A673 (cell line): ENCODE measurements at places on chromosomes 6 and 20.

DNA sequence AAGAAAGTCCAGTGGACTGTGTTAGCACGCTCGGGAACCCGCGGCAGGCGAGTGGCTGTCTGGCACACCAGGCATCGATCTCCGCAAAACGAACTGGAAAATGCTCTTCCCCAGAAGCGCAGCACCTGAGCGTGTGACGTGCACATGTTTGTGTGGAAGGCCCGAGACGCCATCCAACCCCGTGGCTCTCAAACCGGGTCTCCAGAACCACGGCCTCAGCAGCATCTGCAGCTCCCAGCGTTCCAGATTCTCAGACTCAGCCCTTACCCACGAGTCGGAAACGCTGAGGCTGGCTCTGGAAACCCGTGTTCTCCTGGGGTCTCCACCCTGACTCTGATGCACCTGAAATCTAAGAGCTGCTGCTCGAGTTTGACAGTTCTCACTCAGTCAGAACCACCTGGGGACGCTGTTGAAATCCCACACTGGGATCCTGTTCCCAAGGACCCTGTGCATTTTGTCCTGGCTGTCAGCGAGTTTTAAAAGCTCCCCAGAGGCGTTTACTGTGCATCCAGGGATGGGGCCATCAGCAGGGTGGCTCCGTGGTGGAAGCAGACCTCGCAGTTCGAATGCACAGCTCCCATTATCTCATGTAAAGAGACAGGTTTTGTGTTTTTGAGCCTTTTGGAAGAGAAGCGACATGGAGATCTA is 69.0 kb downstream of the DLL1 start:
- H3K27me3 ChIP-seq = no peaks in the 10 kb centered on the region
- no peaks in the 10 kb centered on the region for H3K4me1 ChIP-seq
- H3K36me3 ChIP-seq = no peaks in the 10 kb centered on the region
- no peak overlapping the region for H3K4me3 ChIP-seq

GRCh38 chr20:13035399-13036152 is 26.8 kb downstream of the SPTLC3 start:
- H3K36me3 ChIP-seq = no peaks in the 10 kb centered on the region
- H3K27me3 ChIP-seq = no peaks in the 10 kb centered on the region
- H3K27ac ChIP-seq = no peak overlapping the region
- H3K4me3 ChIP-seq = no peak overlapping the region
- H3K4me1 ChIP-seq = no peaks in the 10 kb centered on the region

DNA sequence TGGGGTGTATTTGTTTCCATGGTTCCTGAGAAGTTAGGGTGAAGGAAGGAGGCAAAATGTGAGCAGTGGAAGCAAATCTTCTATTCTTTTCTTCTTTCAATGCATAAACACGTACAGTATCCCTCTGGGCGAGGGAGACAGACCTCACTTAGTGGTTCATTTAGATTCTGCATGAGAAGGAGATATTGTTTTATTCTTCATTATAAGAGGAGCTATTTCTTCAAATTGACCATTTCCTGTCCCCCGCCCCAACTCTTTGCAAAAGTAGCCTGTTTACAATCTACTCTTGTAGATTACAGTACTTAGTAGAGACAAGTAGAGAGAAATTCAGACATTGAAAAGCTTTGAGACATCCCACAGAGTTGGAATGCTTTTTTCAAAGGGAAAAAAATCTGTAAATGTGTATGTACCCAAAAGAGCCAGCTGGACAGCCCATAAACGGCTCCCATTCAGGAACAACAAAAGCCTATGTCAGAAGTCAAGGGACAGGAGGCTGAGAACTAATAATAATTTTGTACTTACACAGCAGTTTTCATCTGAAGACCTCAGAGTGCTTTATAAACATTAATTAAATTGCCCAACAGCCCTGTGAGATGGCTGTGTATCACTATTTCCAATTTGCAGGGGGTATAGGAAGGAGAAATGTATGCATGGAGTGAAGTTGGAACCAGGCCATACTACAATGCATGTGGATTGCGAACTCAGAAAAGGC is 23.9 kb downstream of the CD83 start:
- H3K4me1 ChIP-seq = peaks cover 39% of the 10 kb centered on the region
- no peak overlapping the region for H3K4me3 ChIP-seq
- H3K27me3 ChIP-seq = no peaks in the 10 kb centered on the region
- peak; percentile 82 for DNase-seq

- no peak for DNase-seq
- H3K36me3 ChIP-seq = peaks cover 13% of the 10 kb centered on the region
- H3K4me3 ChIP-seq = no peak overlapping the region
- no peaks in the 10 kb centered on the region for H3K4me1 ChIP-seq
- H3K27me3 ChIP-seq = no peaks in the 10 kb centered on the region
Measured at GRCh38 chr6:151096255-151096612, 143.5 kb upstream of the AKAP12 start.

DNA sequence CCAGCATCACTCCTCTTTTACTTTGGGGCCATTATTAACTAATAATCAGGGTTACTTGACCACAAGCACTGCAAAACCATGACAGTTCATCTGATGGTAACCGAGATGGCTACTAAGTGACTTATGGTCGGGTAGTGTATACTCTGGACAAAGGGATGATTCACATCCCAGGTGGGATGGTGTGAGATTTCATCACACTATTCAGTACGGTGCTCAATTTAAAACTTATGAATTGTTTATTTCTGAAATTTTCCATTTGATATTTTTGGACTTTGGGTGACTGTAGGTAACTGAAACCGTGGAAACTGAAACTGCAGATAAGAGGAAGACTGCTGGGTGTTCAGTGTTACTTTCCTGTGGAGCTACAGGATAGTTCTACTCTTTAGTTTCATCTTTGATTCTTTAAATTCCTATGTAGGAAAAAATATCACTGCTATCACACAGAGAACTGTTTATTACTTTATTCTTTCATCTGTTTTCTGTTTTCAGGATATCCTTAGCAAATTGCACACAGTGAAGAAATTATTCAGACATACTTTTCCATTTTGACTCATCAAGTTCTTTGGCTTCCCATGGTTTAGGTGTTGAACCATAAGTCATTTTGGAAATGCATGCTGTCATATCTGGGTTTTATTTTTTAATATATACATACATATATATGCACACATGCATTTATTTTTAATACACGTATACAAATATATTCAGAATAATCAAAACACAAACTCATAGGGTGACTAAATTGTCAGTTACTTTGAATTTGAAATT is 59.1 kb upstream of the C20orf144 start:
- H3K27ac ChIP-seq = no peak overlapping the region
- H3K27me3 ChIP-seq = no peaks in the 10 kb centered on the region
- H3K36me3 ChIP-seq = peaks cover 3% of the 10 kb centered on the region
- DNase-seq = no peak
- no peaks in the 10 kb centered on the region for H3K4me1 ChIP-seq

- no peaks in the 10 kb centered on the region for H3K36me3 ChIP-seq
- DNase-seq = no peak
- H3K27ac ChIP-seq = no peak overlapping the region
- peaks cover 32% of the 10 kb centered on the region for H3K27me3 ChIP-seq
- H3K4me3 ChIP-seq = no peak overlapping the region
Measured at GRCh38 chr20:56808117-56808725, 179.1 kb downstream of the TFAP2C start.

DNA sequence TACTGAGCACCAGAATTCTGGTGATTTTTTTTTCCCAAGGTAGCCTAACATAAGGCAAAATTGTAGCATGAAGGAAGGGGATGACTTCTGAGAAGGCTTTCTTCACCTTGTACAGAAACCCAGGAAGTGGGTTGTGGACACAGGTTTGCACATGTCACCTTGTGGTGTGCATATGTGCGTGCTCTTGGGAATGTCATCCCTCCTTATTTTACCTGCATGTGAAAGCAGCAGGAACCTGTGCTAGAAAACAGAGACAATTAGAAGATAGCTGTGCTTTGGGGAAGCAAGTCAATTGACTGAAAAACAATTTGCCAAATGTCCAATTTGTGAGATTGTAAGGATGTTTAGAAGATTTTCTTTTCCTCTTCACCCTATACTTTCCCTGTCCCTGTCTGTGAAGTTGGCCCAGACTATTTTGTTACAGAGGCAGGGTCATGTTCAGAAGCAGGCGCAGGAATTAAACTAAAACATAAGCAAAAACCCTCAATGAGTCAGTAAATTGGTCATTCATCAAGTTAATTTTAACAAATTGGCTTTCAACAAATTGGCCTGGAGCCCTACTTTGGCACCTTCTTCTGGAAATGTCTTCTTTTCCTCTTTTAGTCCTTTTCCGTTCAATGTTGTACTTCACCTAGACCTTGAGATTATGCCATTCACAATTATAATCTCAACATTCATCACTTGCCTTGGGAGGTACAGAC is 261.2 kb downstream of the ADGB start:
- no peaks in the 10 kb centered on the region for H3K27me3 ChIP-seq
- H3K36me3 ChIP-seq = no peaks in the 10 kb centered on the region
- H3K4me3 ChIP-seq = no peak overlapping the region

GRCh38 chr6:121549736-121550135 is 114.3 kb downstream of the GJA1 start:
- no peak for DNase-seq
- no peak overlapping the region for H3K4me3 ChIP-seq
- H3K27me3 ChIP-seq = no peaks in the 10 kb centered on the region
- H3K36me3 ChIP-seq = no peaks in the 10 kb centered on the region

DNA sequence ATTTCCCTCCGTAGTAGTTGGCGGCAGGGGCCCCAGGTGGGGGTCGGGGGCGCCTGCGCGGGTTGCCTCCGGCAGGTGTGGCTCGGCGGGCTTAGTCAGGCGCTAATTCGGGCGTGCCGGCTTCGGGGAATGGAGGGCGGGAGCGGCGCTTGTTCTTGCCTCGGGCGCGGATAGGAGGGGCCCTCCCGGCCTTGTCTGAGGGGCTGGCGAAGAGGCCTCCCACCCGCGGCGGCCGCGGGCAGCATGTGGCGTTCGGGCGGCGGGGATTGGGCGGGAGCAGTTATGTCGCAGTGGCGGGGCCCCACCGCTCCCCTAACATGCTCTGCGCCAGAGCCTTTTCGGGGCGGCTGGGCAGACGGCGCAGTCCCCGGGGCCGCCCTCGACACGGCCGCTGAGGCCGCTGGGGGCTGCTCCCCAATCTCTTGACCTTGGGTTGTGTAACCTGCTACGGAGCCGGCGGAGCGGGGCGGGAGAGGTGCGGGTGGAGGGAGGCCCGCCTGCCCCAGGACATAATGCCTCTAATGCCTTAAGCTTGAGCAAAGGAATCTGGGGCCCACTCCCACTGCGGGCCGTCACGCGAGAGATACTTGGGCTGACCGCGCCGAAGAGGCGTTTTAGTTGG is 1.1 kb downstream of the AMD1 start:
- peak overlapping the region; percentile 92 for H3K27ac ChIP-seq
- H3K4me1 ChIP-seq = peaks cover 37% of the 10 kb centered on the region
- H3K27me3 ChIP-seq = no peaks in the 10 kb centered on the region
- peak; percentile 66 for DNase-seq
- peak overlapping the region; percentile 96 for H3K4me3 ChIP-seq

GRCh38 chr20:19538556-19538955 is 219.5 kb upstream of the RIN2 start:
- no peak overlapping the region for H3K4me3 ChIP-seq
- H3K27me3 ChIP-seq = no peaks in the 10 kb centered on the region
- DNase-seq = no peak
- no peak overlapping the region for H3K27ac ChIP-seq
- H3K36me3 ChIP-seq = peaks cover 7% of the 10 kb centered on the region
